ENCODE measurements at places on chromosomes 6 and 20.

DNA sequence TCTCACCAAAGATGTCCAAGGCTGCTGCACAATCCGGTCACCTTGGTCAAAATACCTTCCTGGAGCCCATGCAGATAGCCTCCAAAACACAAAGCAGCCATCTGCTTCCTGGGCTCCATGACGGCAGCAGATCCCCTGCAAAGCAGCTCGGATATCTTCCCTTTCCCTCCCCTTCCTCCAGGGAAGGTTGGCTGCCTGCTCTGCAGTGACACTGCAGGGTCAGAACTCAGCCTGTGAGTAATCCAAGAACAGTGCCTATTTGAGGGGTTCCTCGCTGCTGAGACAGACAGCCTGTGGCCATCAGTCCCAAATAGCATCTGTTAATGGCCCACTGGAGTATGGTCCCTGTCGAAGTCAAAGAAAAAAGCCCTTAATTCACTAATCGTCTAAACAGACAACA, 270.8 kb downstream of the PREX1 start:
- no peak for DNase-seq

GRCh38 chr6:8743170-8743745, 307.9 kb upstream of the SLC35B3 start:
- DNase-seq, result no peak

- DNase-seq, result no peak
These were observed 347.8 kb downstream of the CDKAL1 start for GRCh38 chr6:20882014-20882413.

- no peak for DNase-seq
These were observed 794.2 kb downstream of the DHX35 start for GRCh38 chr20:39756369-39756768.

DNA sequence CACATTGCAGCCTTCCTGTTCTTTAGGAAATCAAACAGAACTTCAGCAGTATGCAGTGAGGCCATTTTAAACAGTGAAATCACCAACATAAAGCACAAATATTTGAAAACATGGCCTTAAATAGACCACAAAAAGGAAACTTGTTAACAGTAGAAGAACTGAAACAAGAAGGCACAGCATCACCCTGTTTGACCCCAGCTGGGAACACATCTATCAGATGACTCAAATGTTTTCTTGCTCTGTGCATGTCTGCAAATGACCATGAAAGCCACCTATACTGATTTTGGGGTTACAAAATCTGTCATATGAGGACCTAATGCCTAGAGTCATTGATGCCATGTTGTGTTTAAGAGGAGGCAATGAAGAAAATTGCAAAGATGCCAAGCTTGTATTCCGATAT, 123.8 kb upstream of the ADGRF1 start:
- DNase-seq, result no peak

DNA sequence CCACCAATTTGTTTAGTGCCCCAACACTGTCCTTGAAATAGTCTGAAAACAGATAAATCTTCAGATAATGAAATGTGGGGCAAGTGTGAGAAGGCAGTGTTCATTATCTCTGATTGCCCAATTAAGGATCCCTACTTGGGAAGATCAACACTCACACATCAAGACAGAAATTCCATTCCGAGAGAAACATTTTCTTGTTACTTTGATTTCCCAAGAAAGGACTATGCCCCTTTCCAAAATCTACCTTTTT, 16.2 kb downstream of the HMGN4 start:
- no peak for DNase-seq

DNA sequence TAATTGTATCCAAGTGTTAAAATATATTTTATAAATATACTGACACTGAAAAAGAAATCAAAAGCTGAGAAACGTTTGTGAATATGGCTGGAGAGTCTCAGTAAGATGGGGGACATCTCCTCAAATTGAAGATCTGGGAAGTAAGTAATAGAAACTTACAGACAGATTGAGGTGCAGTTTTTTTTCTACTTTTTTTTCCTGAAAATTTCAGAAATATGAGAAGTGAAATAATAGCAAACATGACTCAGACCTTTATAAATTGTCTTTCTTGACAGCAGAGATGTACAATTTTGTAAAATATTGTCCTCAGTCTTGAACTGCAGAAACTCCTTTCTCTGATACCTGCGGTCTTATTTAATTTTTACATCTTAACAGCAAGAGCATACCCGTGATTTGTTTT, 347.1 kb downstream of the UTRN start:
- no peak for DNase-seq

DNA sequence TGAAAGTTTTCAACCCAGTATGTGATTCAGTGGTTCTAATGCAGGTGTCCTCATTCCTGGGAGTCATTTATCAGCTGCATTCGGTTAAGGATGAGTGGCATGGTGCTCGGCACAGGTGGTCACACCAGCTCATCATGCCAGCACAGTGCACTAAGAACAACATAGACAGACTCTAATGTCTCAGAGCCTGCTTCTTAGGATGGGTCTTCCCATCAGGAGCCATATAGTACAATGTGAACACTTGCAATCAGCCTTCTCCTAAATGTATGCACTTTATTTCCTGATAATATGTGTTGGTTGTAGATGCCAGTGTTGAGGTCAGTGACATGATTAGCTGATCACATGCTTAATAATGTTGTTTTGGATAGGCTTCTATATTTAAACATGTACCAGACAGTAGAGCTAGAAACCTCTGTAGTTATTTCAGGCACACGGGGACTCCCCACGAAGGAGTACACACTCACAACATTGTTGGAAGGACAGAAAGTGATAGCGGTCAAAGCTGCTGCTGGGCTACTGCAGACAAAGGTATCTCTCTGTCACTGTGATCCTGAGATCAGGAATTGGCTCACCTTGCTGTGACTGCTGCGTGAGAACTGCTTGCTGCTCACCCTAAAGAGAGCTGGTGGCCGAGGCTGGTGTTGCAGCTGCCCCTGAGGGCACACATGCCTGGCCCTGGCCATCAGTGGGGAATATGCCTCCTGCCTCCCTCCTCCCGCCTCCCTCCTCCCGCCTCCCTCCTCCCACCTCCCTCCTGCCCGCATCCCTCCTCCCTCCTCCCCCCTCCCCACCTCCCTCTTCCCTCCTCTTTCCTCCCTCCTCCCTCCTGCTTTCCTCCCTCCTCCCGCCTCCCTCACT, 195.4 kb downstream of the SMOC2 start:
- DNase-seq, result no peak

- DNase-seq, result no peak
These were observed 465.0 kb upstream of the GJE1 start for GRCh38 chr6:141667580-141668309.

DNA sequence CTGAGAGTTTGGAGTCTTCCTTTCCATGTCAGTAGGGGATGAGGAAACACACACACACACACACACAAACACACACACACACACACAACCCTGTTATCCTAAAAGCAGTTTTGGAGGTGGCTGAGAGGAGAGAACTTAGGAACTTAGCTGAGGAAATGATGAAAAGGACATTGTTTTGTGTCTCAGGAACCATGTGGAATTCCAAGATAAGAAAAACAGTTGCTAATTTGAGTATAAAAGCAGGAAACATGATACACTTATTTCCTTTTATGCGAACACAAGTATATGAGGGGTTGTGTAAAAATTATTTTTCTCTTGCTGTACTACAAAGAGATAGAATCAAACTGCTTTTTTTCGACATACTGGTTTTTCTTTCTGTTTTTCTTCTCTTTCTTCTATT, at the start of gene MYCT1:
TSS of gene MYCT1 (plus strand) at position 264 of the 400 bp plus-strand sequence. CDS start at position 270, 6 bp downstream.
- DNase-seq, result no peak

- no peak for DNase-seq
These were observed 1.2 kb downstream of the SAYSD1 start for GRCh38 chr6:39113788-39114187.

GRCh38 chr20:19211661-19212468, 577 bp upstream of the SLC24A3 start:
- DNase-seq, result no peak

- DNase-seq, result no peak
These were observed 17.1 kb downstream of the METTL24 start for GRCh38 chr6:110341067-110341466.

GRCh38 chr6:82957171-82957867, 108.3 kb downstream of the UBE3D start:
- no peak for DNase-seq

DNA sequence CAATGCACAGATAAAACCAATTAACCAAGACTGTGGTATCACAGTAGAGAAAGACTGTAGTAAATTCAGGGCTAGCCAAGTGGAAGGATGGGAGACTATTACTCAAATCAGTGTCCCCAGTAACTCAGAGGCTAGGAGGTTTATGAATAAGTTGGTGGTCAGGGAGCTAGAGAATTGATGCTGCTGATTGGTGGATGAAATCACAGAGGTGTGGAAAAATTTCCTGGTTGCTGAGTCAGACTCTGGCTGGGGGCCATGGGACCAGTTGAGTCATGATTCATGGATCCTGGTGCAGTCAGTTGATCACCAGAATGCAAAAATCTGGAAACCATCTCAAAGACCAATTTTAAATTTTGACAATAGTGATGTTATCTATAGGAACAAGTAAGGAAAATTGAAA, 555.9 kb downstream of the C6orf118 start:
- no peak for DNase-seq

DNA sequence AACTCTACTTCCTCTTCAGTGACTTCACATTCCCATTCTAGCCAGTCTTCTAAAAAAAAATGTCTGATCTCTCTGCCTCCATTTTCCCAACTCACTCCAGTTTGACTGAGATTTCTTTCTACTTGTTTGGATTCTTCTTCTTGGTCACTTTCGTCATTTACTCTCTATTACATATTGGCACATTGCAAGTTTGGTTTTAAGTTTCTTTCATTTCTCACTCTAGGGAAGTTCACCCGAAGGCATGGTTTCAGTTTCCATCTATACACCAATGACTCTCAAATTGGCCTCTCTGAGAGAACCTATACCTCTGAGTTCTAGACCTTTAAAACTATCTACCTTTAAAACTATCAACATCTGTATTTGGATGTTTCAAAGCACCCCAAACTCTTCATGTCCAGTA, 51.3 kb downstream of the CD109 start:
- no peak for DNase-seq

DNA sequence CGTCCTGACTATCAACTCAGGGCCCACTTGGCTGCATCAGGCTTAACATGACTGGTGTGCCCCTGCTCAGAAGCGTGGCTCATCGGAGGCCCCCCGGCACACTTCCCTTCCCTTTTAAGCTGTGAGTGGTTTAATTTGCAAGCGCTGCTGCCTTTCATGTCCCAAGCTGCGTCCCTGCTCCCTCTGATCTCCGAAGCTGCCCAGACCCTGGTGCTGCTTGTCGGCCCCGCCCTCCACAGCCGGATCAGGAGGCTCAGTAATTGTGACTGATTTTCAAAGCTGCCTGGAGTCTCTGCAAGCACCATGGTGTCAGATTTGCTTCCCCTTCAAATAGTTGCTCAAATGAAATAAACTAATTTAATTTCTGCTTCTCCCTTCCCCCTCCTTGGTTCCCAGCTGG, 71.1 kb downstream of the CDH22 start:
- DNase-seq, result no peak

DNA sequence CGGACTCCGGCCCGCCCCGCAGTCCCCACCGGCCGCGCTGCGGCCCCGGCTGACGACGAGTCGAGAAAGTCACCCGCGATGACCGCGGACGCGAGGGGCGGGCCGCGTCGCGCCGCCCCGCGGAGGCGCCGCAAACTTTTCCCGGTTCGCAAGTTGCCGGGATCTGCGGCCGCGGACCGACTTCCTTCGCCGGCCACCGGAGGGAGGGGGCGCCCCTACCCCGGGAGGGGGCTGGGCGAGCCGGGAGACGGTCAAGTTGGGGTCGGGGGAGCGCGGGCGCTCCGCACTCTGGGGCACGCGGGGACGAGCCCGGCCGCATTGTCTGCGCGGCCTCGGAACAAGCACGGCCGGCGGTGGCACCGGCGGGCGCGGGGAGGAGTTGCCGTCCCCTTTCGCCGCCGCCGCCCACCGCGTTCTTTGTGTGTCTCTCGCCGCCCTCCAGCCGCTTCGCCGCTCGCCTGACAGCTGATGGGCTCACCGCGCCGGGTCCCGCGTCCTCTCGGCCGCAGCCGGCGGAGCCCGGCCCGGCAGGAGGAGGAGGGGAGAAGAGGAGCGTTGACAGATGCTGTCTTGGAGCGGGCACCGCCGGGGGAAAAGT, 131.6 kb downstream of the OGFRL1 start:
- no peak for DNase-seq

GRCh38 chr20:58818586-58819285, 32.0 kb downstream of the GNAS-AS1 start:
- DNase-seq, result no peak

- no peak for DNase-seq
These were observed 188.8 kb downstream of the TMEM242 start for GRCh38 chr6:157134402-157135047.

DNA sequence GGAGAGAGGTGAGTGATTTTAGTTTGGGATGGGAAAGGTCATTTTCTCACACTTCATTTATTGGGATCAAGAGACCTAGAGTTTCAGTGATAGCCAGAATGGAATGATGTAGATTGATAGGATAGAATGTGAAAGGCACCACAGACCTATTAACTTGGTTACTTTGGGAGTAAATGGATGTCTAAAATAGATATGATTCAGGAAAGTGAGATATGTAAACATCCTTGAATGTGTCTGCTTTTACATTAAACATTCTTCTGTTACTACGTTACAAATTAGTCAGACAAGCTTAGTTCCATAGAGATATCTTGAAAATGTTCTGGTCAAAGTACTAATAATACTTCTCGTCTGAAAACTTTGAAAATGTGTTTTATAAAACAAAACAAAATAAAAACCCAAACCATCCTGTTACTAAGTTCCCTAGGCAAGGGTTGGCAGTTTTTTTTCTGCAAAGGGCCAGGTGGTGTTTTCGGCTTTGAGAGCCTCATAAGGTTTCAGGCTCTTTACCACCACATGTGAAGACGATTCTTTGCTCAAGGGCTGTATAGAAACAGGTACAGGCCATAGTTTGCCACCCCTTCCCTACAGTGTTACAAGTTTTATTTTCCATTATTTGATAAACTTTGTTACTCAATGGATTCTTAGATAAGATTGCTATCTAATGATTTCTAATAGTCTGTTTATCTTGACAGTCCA, 3.4 kb downstream of the CYB5R4 start:
- no peak for DNase-seq

GRCh38 chr6:148349466-148349865, 6.8 kb downstream of the SASH1 start:
- no peak for DNase-seq

DNA sequence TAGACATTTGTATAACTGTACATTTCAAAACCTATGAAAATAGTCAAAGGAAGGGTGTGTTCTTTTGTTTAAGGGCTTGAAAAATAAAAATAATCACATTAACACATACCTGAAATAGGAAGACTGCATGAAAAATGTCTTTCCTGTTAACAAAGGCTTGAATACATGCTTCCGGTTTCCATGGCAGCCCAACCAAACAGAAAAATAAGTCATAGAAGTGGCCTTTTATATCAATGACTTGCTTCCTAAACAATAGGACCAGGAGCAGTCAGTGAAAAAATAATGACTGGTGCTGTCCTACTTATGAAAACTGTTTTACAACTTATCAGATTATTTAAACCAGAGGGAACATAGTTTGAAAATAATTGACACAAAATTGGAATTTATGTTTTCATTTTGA, 412.6 kb upstream of the PLCB4 start:
- DNase-seq, result no peak

- no peak for DNase-seq
These were observed 4.1 kb downstream of the TRIM38 start for GRCh38 chr6:25966711-25967110.
